ENCODE measurements at places on chromosomes 6 and 20.

- DNase-seq = no peak
These were observed 31.5 kb upstream of the MICB start for GRCh38 chr6:31466466-31466865.

- DNase-seq = no peak
These were observed 33.0 kb downstream of the CARMIL1 start for GRCh38 chr6:25312034-25312620.

GRCh38 chr6:446418-447366 lies 55.1 kb downstream of the IRF4 start:
- DNase-seq = peak; percentile 90

GRCh38 chr20:3646067-3646440 lies 17.1 kb downstream of the GFRA4 start:
- no peak for DNase-seq

DNA sequence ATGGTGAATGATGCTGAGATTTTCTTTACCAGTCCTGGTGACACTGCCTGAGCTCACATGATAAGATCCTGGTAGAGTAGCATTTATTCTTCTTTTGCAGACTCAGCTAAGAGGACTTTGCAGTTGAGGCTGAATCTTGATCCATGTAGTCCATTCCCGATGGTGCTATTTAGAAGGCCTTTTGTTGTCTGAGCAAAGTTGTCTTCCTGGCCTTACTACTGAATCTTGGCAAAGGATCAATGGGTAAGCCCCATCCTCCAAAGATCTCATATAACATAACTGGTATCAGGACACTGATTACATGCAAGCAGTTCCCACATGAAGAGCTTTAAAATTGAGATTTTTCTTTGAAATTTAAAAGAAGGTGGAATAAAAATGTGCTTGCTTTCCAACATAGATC lies 291.6 kb downstream of the SOX4 start:
- no peak for DNase-seq

- DNase-seq = no peak
These were observed 100.9 kb downstream of the TMEM200A start for GRCh38 chr6:130466748-130467061.

DNA sequence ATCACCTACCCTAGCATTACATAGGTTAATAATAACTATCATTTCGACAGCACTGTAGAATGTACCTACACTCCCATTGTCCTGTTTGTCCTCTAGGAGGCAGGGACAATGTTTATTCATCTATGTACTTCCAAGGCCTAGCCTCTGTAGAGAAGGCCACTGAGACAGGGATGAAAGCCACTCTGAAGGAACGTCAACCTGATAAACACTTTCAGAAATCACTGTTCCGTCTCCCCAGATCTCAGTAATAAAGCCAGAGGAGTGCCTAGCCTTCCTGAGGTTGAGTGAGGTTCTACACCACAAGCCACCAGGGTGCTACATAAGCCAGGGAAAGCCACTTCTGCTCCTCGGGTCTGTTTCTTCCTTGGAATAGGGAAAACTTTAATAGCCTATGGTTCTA lies 44.8 kb downstream of the POPDC3 start:
- no peak for DNase-seq

- DNase-seq = no peak
These were observed 20.4 kb downstream of the OSBPL2 start for GRCh38 chr20:62258499-62259293.

- no peak for DNase-seq
These were observed 159.3 kb upstream of the LAMA2 start for GRCh38 chr6:128723667-128724066.

DNA sequence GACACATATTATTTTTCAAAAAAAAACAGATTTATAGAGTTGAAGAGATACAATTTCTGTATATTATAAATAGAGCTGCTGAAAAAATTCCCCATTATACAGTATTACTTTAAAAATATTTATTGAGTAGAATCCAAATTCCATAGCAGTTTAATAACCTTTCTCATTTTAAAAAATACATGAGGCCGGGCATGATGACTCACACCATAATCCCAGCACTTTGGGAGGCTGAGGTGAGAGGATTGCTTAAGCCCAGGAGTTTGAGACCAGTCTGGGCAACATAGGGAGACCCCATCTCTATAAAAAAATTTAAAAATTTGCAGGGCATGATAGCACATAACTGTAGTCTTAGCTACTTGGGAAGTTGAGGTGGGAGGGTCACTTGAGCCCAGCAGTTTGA lies 13.0 kb downstream of the ATRN start:
- DNase-seq = no peak

GRCh38 chr6:33095681-33096080 lies 19.9 kb downstream of the HLA-DPB1 start:
- no peak for DNase-seq

DNA sequence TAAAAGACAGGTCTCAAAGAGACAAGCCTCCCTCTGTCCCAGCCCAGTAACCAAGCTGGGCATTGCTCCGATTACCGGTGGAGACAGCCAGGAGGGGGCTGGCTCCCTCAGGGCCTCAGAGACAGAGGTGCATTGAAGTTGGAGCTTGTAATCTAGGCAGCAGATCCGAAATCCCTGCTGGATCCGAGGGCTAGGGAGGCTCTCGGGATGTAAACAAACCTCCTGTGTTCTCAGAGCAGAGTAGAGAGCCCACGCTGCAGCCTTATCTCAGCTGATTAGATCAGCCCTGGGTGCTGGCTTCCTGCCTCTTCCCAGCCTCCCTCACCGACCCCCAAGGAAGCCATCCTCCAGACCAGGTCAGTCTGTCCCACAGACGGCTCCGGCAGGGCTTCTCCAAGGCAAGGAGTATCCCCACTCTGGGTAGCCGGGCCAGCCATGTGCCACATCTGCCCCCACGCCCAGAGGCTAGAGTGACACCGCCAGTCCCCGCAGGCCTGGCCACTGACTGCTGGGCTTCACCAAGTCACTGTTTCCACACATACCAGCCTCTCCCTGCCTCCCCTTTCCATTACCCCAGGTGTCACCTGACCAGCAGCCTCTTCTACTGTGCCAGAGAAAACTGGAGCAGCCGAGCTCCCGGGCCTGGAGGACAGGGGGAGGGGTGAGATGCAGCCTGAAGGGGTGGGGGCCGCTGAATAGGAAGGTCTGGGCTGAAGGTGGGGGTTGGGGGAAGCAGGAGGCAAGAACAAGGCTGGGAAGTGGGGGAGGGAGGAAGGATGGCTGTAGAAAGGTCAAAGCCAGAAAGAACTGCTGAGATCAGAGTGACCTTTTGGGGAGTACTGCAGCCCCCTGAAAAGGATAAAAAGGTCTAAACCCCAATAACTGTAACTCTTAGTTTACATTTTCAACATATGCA lies 6.0 kb downstream of the SDC4 start:
- no peak for DNase-seq

DNA sequence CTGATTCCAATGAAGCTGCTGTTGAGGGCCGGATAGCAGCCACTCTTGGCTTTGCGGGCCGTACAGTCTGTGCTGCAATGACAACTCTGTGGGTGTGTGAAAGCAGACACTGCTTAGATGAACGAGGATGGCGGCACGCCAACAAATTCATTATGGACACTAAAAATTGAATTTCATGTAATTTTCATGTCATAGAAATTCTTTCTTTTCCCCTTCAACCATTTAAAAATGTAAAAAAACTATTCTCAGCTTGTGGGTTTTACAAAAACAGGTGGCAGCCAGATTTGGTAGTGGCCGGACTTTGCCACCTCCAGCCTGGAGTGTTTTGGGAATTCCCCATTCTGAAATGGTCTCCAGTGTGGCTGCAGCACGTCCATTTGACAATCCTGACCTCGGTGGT lies 26.0 kb downstream of the MAS1 start:
- DNase-seq = no peak
